Heart right ventricle (tissue), 16 donors: ENCODE measurements at places on chromosomes 16 and 17. TPM values are rescaled to one million over a fixed set of nuclear protein-coding genes. Genes with fewer than 3 reads are reported as not detected.

Gene KRT36
- total RNA-seq = not detected

Gene NPB
- 0.83 TPM for total RNA-seq

Gene PDP2
- total RNA-seq = 3.2 TPM

Gene ERBB2
- 70.5 TPM for total RNA-seq

Gene MKS1
- total RNA-seq = 9.5 TPM

Gene OR3A3
- not detected for total RNA-seq

Gene HOXB3
- total RNA-seq = 3.9 TPM

Gene SLC4A1
- total RNA-seq = 0.39 TPM

Gene ABCA8
- total RNA-seq = 90.3 TPM

DNA sequence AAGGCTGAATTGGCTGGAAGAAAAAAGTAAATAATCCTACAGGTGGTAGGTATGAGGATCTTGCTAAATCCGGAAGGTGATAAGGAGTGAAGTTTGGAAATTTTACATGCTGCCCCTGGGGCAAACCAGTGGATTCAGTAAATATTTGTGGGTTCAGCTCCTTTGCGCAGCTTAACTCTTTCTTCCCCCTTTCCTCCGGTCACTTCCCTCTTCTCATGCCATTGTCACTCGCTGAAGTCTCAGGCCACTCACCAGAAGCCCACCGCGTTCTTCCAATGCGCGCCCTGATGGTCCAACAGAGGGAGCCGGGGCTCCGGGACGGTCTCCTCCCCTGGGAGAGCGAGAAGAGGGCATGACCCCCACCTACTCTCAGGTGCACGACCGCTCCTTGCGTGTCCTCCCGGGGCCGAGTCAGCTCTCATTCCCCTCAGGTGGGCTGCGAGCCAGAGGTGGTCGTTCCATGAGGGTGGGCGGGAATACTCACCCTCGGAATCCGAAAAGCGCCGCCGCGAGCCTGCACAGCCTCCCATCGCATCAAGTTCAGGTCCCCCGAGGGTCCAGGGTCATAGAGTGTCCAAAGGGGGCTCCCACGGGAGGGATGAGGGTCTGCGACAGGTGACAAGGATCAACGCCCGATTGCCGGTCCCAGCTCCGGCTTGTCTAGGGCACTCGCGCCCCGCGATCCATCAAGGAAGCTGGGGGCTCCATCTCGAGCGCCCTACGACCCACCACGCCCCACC lies 474 bp downstream of the CLN3 start:
- H3K27ac ChIP-seq = peak overlapping the region; percentile 99
- peak; percentile 45 for DNase-seq
- peak overlapping the region; percentile 96 for H3K4me3 ChIP-seq
- no peaks in the 10 kb centered on the region for H3K27me3 ChIP-seq
- H3K4me1 ChIP-seq = peaks cover 15% of the 10 kb centered on the region

DNA sequence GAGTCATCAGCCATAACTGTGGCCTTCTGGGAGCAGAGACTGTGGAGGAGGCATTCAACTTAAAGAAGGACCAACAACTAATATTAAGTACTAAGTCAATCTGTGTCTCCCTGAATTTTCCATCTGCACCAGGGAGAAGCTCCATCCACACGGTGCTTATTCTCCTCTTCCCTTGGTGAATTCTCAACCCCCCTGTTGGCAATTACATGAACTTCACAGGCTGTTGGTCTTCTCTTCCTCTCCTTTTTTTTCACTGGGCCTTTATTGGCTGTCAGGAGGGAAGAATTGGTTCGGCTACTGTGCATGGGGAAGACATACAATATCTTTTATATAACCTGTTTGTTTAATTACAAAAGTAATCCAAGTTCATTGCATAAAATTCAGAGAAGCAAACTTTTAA lies 152.8 kb upstream of the IRX6 start:
- H3K36me3 ChIP-seq = no peaks in the 10 kb centered on the region
- H3K4me1 ChIP-seq = no peaks in the 10 kb centered on the region
- H3K27me3 ChIP-seq = no peaks in the 10 kb centered on the region
- DNase-seq = no peak

- no peaks in the 10 kb centered on the region for H3K36me3 ChIP-seq
- peaks cover 8% of the 10 kb centered on the region for H3K4me1 ChIP-seq
- no peak for DNase-seq
- no peak overlapping the region for H3K4me3 ChIP-seq
- H3K27ac ChIP-seq = no peak overlapping the region
These were observed 18.1 kb upstream of the NPTX1 start for GRCh38 chr17:80494547-80494946.

- DNase-seq = no peak
- H3K27ac ChIP-seq = no peak overlapping the region
- H3K27me3 ChIP-seq = no peaks in the 10 kb centered on the region
- H3K4me3 ChIP-seq = no peak overlapping the region
- H3K4me1 ChIP-seq = no peaks in the 10 kb centered on the region
- H3K36me3 ChIP-seq = no peaks in the 10 kb centered on the region
These were observed 54.1 kb downstream of the TOX3 start for GRCh38 chr16:52492789-52493357.

GRCh38 chr16:51313198-51313597 lies 162.1 kb upstream of the SALL1 start:
- H3K27ac ChIP-seq = no peak overlapping the region
- no peak overlapping the region for H3K4me3 ChIP-seq
- no peaks in the 10 kb centered on the region for H3K36me3 ChIP-seq
- H3K4me1 ChIP-seq = no peaks in the 10 kb centered on the region
- no peak for DNase-seq

DNA sequence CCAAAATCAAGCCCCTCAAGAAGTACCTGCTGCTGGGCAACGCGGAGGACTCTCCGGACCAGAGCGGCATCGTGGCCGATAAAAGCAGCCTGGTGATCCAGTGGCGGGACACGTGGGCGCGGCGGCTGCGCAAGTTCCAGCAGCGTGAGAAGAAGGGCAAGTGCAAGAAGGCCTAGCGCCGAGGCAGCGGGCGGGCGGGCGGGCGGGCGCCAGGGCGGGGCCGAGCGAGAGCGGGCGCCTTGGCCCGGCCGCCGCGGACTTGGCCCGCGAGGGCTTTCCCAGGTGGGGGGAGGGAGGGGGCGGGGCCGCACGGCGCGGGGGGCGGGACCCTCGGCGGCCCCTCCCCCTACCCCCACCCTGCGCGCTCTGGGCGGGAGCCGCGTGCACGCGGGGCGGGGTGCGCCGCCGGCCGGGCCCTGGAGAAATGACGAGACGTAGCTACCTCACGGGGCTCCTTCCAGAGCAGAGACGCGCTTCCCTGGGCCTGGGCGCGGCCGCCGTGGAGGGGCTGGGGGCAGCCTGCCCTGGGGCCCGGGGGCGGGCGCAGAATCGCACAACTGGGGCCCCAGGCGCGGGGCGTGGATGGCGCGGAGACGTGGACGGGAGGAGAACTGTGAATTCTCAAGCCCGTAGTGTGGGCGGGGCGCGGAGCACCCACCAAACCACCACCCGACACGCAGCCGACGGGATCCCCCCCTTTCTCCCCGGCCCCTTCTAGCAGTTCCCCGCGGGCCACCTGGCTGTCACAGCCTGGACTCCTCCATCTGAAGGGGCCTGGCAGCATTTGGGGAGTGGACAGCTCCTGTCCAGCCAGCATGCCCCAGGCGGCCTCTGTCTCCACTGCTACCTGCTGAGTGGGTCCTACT lies 218.7 kb downstream of the NTN1 start:
- H3K27me3 ChIP-seq = no peaks in the 10 kb centered on the region
- H3K4me3 ChIP-seq = peak overlapping the region; percentile 60
- peaks cover 47% of the 10 kb centered on the region for H3K4me1 ChIP-seq
- H3K27ac ChIP-seq = peak overlapping the region; percentile 94

- no peaks in the 10 kb centered on the region for H3K36me3 ChIP-seq
- peak overlapping the region; percentile 56 for H3K4me3 ChIP-seq
- peak; percentile 90 for DNase-seq
These were observed 3.0 kb downstream of the ALDH3A1 start for GRCh38 chr17:19744922-19745757.

DNA sequence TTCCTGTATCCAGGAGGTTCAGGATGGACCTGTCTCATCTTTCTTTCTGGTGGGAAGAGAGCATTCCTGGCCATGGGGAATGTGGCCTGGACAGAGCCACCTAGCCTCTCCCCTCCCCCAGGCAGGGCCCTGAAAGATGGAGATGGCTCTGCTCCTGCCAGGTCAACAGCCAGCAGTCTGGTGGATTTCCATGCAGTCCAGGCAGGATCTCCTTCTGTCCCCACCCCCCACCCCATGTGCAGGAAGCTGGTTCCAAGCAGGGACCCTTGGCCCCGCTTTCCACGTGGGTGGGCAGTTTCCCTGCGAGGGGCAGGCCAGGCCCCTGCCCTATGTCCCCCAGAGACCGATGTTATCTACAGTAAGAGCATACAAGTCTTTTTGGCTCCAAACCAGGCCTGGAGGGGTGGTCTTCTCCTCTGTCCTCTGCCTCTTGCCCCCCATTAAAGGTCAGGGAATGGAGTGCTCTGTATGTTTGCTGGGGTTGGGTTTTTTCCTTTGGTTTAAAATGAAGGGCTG lies 240.5 kb downstream of the SEC14L1 start:
- no peak overlapping the region for H3K4me3 ChIP-seq
- peaks cover 93% of the 10 kb centered on the region for H3K4me1 ChIP-seq
- peaks cover 3% of the 10 kb centered on the region for H3K36me3 ChIP-seq
- H3K27me3 ChIP-seq = no peaks in the 10 kb centered on the region
- DNase-seq = no peak

GRCh38 chr16:49855822-49856671 lies at the start of gene ZNF423:
ZNF423 (minus strand) TSS chr16:49856112; CDS start chr16:49855774, 338 bp downstream.
- no peaks in the 10 kb centered on the region for H3K36me3 ChIP-seq
- H3K27me3 ChIP-seq = no peaks in the 10 kb centered on the region
- H3K27ac ChIP-seq = peak within 1 kb of the TSS; percentile 93
- H3K4me3 ChIP-seq = peak within 1 kb of the TSS; percentile 72
- DNase-seq = peak; percentile 40

DNA sequence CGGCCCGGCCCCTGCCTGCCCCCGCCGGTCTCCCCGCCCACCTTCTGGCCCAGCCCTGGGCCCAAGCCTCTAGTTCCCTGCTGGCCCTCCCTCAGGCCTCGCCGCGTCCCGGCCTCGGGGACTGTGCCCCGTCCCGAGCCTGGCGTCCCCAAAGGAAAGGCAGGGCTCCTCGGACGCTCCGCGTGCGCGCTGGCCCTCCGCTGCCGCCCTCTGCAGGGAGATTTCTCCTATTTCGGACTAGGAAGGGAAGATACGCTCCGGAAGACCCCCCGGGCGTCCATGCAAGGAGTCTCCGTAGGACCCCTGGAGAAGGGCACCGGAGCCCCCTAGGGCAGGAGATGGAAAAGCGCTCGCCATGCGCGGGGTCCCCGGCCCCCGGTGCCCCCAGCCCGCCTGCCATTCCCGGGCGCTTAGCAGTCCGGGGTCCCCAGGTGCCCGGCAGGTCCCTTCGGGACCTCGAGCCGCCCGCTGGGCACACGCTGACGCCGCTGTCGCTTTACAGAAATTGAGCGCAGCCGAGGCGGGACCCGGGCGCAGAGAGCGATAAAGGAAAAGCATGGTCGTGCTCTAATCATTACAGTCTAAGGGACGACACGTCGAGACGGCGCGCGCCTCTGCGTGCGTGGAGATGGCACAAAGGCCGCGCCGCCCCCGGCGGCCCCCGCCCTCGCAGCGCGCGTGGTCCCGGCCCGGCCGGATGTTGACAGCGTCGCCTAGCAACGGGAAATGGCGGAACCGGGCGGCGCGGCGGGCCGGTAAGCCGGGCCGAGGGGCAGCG lies at the start of gene CCDC40:
CCDC40 (plus strand) TSS at position 706 of the 778 bp plus-strand sequence; CDS start at position 727, 21 bp downstream.
- peak within 1 kb of the TSS; percentile 90 for H3K27ac ChIP-seq
- no peaks in the 10 kb centered on the region for H3K36me3 ChIP-seq
- peak within 1 kb of the TSS; percentile 87 for H3K4me3 ChIP-seq
- H3K4me1 ChIP-seq = peaks cover 28% of the 10 kb centered on the region
- H3K27me3 ChIP-seq = no peaks in the 10 kb centered on the region

- H3K36me3 ChIP-seq = peaks cover 3% of the 10 kb centered on the region
- no peak for DNase-seq
- H3K4me1 ChIP-seq = peaks cover 4% of the 10 kb centered on the region
- no peak overlapping the region for H3K27ac ChIP-seq
- H3K27me3 ChIP-seq = no peaks in the 10 kb centered on the region
These were observed 67.5 kb upstream of the KCTD5 start for GRCh38 chr16:2614761-2615191.
